HFFc6 (cell line): ENCODE measurements at places on chromosomes 1 and 21. TPM values are rescaled to one million over a fixed set of nuclear protein-coding genes. Genes with fewer than 3 reads are reported as not detected.

The SH2D5 gene
- total RNA-seq, result 12.5 to 16.3 TPM (median 12.9 TPM) in 3 replicates

The SELL gene
- 0.28 TPM in 1 of 2 replicates, not detected in the other for total RNA-seq

The DMBX1 gene
- total RNA-seq, result not detected in 3 replicates

The CLCA4 gene
- not detected in 3 replicates for total RNA-seq

The LMOD1 gene
- 19.9 to 39.3 TPM (median 36.7 TPM) in 3 replicates for total RNA-seq

The CMPK1 gene
- 118 to 142 TPM (median 128 TPM) in 3 replicates for total RNA-seq

The NTRK1 gene
- not detected in 2 replicates for total RNA-seq

The CRYZL1 gene
- 26.6 to 30.4 TPM (median 29.2 TPM) in 3 replicates for total RNA-seq

The ZNF648 gene
- not detected in 3 replicates for total RNA-seq

The RHOC gene
- 609 to 612 TPM (median 610 TPM) in 3 replicates for total RNA-seq

The LRRC53 gene
- not detected in 2 replicates for total RNA-seq
